ENCODE measurements at places on chromosomes 4 and X.

GRCh38 chr4:136001791-136002190 lies 1530.5 kb downstream of the PCDH18 start:
- DNase-seq = no peak

GRCh38 chr4:81919223-81919622 lies 447.5 kb upstream of the RASGEF1B start:
- no peak for DNase-seq

DNA sequence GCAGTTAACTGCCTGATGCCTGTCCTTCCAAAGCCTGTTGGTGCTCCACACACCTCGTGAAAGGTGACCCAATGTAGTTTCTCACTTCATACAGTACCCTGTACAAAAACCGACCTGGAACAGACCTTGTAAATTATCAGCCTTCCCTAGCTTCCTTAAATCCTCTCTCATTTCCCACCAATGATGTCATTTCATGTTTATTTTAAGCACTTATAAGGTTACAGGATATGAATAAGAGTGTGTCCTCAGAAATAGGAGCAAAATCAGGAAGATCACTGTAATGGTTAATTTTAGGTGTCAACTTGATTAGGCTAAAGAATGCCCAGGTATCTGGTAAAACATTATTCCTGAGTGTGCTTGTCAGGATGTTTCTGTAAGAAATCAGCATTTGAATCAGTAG lies 44.7 kb downstream of the TMEM150C start:
- no peak for DNase-seq

DNA sequence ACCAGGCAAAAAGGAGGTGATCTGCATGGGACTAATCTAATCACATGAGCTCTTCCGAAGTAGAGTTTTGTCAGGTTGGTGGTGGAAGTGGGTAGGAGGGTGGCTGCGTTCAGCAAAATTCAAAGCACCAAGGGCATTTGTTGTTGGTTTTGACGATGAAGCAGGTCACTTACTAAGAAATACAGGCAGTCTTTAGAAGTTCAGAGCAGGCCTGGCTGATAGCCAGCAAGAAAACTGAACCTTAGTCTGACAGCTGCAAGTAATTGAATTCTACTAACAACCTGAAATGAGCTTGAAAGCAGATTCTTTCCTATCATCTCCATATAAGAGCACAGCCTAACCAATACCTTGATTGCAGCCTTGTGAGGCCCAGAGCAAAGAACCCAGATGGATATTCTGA lies 505.8 kb downstream of the KLHL13 start:
- no peak for DNase-seq

- no peak for DNase-seq
These were observed 10.8 kb upstream of the XIAP start for GRCh38 chrX:123849096-123849495.

DNA sequence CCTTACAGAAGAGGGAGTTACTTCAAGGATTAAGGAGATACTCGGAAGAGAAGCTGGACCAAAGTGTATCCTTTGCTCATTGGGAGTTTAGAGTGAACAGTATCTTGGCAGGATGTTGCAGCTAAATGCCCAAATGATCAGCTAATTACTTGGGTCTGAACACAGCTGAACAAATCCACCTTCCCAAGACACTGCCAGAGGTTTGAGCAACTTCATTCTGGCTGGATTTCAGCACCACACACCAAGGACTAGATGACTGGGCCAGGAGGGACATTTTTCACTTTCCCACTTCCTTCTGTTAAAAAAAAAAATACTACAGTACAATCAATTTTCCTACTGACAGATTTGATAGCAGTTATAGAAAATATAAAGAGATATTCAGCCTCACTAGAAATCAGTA lies 324.6 kb downstream of the MID1IP1 start:
- DNase-seq = no peak

DNA sequence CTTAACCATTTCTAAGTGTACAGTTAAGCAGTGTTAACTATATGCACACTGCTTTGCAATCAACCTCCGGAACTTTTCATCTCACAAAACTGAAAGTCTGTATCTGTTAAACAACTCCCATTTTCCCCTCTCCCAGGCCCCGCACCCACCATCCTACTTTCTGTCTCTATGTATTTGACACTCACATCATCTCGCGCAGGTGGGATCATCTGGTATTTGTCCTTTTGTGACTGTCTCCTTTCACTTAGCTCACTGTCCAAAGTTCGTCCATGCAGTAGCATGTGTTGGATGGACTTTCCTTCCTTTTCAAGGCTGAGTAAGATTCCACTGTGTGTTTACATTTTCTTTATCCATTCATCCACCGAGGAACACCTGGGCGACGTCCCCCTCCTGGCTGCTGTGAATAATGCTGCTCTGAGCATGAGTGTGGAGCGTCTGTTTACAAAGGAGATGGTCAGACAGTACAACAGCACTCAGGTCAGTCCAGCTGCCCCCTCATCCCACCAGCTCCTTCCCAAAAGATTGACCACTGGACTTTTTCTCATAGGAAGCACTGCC lies 39.8 kb downstream of the DCTD start:
- DNase-seq = no peak

DNA sequence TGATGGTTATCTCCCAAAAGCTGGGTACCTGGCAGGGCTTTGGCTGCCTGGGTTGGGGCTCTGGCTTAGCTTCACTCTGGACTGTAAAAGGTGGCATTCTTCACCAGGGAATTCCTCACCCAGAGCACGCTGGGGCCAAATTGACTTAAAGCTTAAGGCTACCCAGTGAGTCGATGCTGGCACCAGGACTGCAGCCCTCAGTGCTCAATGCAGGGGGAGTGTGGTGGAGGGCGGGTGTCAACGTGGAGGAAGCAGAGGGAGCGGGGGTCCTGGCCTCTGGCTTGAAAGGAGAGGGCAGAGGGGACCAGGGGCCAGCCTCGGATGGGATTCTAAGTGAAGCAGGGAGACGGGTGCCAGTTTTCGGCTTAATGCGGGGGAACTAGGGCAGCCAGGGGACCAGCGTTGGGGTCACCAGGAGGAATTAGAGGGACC lies 446 bp upstream of the FAM50A start:
- DNase-seq = no peak

DNA sequence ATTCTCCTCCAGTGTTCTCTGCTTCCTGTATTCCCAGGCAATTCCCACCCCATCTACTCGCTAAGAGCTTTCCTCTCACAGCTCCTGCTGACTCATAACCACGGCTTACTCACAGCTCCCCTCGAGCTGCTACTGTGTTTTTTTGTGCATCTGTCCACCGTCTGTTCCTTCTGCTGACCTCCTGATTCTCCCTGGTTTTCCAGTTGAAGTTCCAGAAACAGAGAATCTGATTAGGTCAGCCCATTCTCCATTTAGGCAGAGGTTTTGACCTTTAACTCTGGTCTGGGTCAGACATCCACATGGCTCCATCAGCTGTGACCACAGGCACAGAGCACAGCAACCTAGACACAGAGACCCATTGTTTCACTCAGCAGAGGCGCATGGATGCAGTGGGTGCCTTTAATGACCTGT lies 5.5 kb upstream of the SMIM20 start:
- no peak for DNase-seq

DNA sequence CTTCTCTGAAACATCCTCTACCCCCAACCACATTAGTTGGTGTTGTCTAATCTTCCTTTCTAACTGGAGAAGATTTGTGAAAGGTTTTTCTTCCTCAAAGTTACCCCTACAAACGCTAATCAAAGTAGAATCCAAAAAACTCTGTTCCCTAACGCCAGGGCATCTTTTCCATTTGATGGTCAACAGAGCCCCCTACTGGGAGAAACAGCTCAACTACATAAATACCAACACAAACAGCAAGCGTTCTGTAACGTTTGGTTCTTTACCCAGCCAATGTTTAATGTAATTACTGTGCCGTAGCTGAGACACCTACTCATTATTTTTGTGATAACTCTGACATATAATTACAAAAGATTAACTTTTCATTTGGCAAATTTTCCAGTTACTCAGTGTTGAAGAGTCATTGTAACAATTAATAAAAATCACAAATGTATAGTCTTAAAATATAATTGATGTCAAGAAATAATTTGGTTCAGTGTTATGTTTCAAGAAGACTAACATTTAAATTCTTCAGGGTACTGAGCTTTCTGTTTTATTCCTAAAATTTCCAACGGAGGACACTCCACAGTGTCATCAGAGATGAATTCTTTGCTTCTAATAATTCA lies 94.9 kb upstream of the TBC1D9 start:
- no peak for DNase-seq

- no peak for DNase-seq
These were observed 42.0 kb upstream of the FBXW7 start for GRCh38 chr4:152577708-152578396.

DNA sequence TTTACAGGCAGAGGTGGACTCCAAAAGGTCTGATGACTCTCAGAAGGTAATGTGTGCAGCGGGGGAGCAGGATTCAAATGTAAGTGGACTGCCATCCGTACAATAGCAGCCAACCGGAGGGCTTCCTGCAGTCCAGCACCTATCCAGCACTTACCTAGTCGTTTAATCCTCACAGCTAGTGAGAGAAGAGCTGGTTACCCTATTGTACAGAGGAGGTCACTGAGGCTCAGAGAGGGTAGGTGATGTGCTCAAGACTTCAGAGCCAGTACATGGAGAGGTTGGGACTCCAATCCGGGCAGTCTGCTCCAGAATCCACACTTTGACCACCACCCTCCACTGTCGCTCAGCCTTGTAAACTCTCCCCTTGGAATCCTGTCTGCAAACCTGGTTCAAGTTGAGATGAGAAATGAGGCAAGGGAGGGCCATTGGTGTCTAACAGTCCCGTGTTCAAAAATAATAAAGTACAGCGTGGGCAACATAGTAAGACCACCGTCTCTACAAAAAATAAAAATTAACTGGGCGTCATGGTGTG lies 22.5 kb upstream of the JAKMIP1 start:
- DNase-seq = no peak

- DNase-seq = no peak
These were observed 54.6 kb upstream of the RAPGEF2 start for GRCh38 chr4:159048166-159048886.

GRCh38 chr4:130563889-130564418 lies 1468.0 kb downstream of the C4orf33 start:
- DNase-seq = no peak

DNA sequence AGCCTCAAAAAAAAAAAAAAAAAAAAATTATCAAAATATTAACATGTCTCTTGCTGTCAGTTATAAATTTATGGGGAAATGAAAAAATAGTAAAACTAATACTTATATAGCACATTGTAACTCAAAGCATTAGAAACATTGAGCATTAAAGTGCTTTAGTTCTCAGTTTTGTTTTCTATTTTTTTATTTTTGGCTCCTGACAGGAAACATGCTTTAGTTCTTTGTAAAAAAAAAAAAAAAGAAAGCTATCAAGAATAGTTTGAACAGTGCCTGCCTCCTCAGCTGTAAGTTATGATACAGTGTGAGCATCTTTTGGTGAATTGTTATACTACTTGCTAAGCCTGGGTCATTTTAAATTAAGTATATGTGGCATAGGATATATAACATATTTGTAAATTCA lies 5.1 kb upstream of the CENPC start:
- DNase-seq = no peak

DNA sequence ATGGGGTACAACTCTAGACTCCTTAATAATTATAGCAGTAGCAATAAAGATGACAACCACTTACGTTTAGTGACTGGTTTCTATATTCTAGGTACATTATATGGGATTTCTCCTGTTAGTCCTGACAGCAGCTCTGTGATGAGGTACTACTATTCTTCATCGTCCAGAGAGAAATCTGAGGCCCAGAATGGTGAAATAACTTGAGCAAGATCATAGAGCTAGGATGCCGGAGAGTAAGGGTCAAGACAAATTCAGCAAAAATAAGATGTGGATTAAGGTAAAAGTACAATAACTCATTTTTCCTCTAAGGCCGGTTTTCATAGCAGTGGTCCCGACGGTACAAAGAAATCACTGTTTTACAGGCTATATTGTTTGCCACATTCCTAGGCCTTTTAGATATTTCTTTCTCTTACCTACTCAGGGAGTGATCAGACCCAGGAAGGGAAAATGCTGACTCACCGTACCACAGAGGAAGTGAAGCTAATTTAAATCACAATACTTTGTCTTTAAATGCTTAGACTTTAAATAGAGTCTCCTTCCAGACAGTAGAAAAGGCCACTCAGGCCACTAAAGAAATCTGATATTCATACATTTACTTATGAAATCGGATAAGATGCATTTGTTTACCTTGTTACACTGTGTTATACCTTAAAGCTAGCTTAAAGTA lies 2023.0 kb upstream of the AGA start:
- DNase-seq = no peak

DNA sequence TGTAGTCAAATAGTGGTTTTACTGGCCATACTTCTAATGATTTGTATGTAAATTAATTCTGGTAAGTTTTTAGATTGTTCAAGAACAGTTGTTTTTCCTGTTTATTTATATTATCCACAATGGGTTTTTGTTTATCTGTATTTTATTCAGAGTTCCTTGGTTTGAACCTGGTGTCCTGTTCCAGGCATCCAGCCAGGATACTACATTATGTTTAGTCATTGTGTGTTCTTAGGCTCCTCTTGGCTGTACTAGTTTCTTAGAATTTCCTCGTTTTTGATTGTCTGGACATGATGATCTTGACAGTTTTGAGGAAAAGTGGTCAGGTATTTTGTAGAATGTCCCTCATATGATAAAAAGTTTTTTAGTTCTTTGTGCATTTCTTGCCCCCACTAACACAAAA lies 7.8 kb downstream of the TIGD2 start:
- DNase-seq = no peak

DNA sequence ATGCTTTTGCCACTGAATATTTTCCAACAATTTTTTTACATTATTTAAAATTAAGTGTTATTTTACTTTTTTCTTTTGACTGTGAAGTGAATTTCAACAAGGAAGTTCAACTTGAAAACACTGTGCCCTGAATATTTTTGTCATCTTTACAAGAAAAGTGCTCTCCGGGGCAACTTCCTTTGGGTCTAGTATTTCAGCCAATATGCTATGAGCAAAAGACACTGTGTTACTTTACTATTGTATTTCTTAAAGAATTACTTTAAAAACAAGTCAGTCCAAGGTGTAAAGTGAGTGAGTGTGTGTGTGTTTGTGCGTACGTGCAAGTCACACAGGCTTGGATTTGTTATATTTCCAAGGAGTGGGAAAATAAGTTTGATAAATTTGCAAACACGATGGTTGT lies 7.6 kb upstream of the USP53 start:
- no peak for DNase-seq

- DNase-seq = no peak
These were observed 261.1 kb downstream of the SNCA start for GRCh38 chr4:89575840-89576239.

DNA sequence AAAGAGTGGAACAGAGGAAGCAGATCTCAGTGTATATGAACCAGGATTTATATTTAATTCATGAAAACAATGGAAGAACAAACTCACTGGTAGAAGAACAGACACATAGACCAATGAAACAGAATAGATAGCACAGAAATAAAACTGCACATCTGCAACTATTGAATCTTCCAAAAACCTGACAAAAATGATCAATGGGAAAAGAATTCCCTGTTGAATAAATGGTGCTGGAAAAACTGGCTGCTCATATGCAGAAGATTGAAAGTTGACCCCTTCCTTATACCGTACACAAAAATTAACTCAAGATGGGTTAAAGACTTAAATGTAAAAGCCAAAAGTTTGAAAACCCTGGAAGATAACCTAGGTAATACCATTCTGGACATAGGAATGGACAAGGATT lies 391.0 kb downstream of the MAGEB5 start:
- DNase-seq = no peak
